NCI-H1105 (cell line): ENCODE measurements at places on chromosomes 1 and 21.

DNA sequence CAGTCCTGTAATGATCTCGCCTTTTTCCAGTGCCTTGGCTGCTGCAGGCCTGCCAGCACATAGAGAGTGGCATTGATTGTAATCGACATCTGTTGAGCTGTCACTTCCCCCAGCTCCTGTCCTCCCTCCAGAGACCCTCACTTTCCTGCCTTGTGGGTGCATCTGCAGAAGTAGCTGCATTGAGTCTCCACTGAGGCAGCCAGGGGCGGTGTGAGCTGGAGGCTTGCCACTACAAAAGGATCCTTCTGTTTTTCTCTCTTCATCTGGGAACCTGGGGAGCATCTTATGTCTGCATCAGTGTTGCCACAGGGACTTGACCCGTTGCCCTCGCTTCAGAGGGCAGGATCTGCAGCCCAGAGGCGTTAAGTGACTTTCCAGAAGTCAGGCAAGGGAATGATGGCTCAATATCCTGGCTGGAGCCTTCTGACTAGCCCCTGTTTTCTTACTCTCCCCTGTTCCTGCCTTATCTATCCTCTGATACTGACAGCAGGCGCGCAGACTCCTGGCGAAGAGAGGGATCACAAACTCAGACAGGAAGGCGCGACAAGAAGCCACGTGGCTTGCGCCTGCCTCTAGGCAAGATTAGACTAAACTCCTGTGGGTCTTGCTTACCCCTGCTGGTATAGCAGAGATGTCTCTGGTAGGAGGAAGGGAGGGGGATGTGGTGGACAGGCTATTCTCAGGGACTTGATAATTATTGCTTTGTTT lies 13.3 kb upstream of the FMOD start:
- DNase-seq = no peak

DNA sequence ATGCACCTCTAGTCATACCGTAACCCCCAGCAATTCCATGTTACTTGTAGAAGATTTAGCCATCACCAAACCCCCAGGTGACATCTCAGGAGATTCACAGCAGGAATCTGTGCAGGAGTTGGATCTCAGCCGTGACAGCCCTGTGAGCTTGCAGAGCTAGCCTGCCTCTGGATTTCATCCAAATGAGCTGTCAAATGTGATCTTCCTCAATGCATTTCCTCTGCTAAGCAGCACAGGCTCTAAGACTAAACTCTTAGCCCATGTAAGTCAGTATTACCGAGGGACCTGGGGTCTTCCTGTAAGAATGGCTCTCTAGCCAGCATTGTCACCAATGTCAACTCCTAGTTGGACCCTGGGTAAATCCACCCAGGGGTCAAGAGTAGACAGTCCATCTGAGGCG lies 41.7 kb downstream of the UMODL1 start:
- DNase-seq = no peak

GRCh38 chr1:157915859-157916258 lies 74.3 kb upstream of the CD5L start:
- DNase-seq = no peak

GRCh38 chr1:93695411-93696005 lies 13.9 kb upstream of the BCAR3 start:
- no peak for DNase-seq
